Esophagus mucosa (tissue), 1 donor: ENCODE measurements at places on chromosomes 11 and 22. TPM values are rescaled to one million over a fixed set of nuclear protein-coding genes. Genes with fewer than 3 reads are reported as not detected.

Gene SPDYC
- not detected for total RNA-seq

- peak; percentile 24 for ATAC-seq
These were observed 7.1 kb downstream of the TPCN2 start for GRCh38 chr11:69055598-69056516.

DNA sequence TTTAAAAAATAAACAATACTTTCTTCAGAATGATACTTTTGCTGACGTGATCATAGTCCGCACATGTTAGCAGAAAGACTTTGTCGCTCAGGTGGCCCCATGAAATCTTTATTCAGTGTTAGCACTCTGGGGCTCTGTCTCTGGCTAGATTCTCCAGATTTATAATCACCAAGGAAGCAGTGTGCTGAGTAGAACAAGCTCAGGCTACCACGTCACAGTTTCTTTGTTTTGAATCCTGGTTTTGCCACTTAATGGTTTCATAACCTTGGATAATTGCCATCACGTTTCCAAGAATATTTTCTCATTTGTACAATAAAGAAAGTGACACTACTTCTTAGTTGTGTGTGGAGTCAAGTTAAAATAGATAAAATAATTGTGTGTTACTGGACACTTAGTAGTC, 3.9 kb upstream of the MUC15 start:
- ATAC-seq, result no peak

Gene NXPE1
- total RNA-seq, result not detected

DNA sequence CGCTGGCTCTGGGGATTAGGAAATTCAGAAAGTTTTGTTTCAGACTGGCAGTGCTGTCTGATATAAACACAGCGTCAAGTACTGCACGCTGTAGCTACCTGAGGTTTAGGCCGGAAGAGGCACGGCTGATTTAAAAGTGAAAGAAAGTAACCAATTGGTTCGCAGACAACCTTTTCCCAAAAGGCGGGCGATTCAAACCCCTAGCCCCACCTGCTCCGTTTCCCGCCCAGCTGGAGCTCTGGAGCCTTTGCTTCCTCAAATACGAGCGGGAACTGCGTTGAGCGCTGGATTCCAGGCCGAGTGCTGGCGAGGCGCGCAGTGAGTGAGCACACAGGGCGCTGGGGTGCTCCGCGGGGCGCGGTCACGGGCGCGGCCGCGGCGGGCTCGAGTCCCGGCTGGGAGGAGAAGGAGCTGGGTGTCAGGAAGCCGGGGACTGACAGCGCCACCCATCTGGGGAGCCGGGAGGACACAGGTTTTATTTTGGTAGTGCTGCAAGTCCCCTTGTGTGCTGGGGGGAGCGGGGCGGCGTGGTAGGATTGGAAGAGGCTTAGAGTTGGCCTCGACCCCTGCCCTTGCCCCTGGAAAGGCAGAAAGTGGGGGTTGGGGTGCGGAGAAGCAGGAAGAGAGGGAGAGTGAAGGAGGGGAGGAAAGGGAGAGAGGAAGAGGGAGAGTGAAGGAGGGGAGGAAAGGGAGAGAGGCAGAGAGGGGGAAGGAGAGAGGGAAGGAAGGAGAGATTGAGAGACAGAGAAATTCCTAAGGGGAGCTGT, 2.1 kb downstream of the FAM111A start:
- peak; percentile 82 for ATAC-seq
